GM13976 (cell line): ENCODE measurements at places on chromosomes 4 and X.

DNA sequence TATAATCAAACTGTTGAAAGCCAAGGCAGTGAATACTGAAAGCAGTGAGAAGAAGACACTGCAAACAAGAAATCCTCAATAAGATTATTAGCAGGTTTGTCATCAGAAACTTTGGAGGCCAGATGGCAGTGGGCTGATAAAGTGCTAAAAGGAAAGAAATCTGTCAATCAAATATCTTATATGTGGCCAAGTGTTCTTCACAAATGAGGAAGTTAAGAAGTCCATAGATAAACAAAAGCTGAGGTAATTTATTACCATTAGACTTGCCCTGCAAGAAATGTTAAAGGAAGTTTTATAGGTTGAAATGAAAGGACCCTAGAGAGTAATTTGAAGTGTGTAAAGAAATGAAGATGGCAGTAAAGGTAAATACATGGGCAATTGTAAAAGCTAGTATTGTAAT, 586.6 kb downstream of the RAPGEF2 start:
- no peak for DNase-seq

DNA sequence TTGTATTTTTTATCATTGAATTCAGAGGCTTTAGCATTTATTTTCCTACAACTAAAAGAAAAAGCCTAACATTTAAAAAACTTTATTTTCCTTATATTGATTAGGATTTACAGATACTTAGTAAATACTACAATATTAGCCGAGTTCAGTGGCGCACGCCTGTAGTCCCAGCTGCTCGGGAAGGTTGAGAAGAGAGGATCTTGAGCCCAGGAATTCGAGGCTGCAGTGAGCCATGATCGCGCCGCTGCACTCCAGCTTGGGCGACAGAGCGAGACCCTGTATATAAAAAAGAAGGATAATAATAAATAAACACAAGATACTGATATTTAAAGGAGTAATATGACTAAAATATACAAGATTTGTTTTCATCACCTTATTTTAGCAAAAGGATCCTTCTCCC, 681 bp upstream of the UPF3B start:
- no peak for DNase-seq

DNA sequence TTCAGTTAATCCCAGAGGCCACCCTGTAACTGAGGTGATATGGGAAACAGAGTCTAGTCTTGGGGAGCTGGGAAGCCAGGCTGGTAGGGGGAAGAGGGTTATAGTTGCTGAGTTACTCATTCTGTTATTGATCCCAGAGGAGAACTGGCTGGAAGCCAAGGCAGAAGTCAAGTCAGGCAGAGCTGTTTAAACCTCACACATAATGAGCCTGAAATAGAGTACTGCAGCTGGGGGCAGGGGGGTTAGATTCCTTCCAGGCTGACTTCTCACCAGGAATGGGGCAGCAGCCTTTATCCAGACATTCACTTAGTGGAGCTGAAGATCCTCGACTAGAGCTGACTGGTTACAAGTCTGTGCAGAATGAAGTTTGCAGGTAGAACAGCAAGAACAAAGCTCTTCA, 144.9 kb downstream of the C4orf33 start:
- no peak for DNase-seq

DNA sequence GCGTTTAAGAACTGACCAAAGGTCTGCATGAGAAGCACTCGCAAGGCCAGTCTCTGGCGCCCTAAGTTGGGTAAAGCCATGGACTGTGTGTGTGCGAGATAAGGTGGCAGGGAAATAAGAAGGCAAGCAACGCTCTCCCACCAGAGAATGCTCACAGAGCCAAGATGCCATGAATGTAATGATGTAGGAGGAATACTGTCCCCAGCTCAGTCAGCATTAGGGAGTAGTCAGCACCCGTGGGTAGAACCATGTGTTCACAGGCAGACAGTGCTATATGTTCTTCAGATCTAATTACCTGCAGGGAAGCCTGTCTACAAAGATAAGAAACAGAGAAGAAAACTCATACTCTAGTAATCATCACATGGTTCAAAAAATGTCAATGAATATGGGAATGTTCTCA, 68.8 kb downstream of the SEC24D start:
- no peak for DNase-seq

DNA sequence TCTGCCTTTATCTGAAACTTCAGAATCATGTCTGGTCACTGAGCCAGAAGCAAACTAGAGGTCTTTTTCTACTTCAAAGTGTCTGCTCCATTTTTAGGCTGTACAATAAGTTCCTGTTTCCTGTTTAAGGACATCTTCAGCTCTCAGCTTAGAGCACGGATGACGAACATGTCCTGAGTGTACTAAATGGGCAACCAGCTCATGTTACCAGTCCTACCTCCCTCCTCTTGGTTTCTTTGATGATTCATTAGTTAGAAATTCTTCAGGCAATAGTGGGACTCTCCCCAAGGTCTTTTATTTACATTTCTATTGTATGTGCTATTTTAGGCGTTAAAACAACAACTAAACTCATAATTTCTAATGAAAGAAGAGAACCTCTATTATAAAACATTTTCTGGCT, 58.0 kb downstream of the ENPEP start:
- no peak for DNase-seq

GRCh38 chr4:1191621-1192020, 19.2 kb upstream of the SPON2 start:
- no peak for DNase-seq

- DNase-seq: peak; percentile 66
Measured at GRCh38 chr4:122826553-122827257, at the start of gene FGF2. FGF2 (plus strand) TSS chr4:122826831; CDS start chr4:122827175, 344 bp downstream.

GRCh38 chr4:8044699-8045098, 105.0 kb upstream of the AFAP1 start:
- no peak for DNase-seq

- DNase-seq: no peak
Measured at GRCh38 chr4:91373546-91373945, 930.2 kb upstream of the GRID2 start.

- no peak for DNase-seq
Measured at GRCh38 chr4:41154814-41155177, 59.5 kb downstream of the APBB2 start.

DNA sequence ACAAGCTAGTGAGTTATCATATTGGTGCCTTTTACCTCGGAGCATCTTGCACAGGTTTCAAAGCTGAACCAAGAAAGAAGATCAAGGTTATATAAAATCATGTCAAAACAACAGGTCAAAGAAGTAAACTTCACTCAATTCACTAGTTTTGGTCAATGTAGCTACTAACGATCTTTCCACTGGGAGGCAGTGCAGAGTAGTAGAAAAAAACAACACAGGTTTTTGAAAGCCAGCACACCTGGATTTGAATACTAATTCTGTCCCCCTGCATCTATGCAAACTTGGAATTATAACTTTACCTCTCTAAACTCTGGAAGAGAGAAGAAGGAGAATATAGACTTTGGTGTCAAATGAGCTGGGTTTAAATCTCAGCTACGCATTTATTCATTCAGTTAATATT, 266.1 kb downstream of the GRIA3 start:
- no peak for DNase-seq

DNA sequence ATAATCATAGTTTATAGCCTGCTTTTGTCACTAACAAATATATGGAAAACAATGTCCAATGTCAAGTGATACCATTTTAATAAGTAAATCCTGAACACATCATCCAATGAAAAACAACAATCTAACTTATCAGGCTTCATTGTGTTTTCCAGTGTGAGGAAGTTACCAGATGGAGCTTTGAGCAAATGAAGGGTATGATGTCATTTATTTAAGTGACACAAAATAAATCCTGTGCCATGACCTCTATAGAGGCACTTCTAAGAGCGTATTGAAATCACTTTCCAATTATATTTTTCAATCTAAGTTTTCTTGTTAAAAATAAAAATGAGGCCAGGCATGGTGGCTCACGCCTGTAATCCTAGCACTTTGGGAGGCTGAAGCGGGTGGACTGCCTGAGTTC, 48.2 kb upstream of the NMU start:
- DNase-seq: no peak

DNA sequence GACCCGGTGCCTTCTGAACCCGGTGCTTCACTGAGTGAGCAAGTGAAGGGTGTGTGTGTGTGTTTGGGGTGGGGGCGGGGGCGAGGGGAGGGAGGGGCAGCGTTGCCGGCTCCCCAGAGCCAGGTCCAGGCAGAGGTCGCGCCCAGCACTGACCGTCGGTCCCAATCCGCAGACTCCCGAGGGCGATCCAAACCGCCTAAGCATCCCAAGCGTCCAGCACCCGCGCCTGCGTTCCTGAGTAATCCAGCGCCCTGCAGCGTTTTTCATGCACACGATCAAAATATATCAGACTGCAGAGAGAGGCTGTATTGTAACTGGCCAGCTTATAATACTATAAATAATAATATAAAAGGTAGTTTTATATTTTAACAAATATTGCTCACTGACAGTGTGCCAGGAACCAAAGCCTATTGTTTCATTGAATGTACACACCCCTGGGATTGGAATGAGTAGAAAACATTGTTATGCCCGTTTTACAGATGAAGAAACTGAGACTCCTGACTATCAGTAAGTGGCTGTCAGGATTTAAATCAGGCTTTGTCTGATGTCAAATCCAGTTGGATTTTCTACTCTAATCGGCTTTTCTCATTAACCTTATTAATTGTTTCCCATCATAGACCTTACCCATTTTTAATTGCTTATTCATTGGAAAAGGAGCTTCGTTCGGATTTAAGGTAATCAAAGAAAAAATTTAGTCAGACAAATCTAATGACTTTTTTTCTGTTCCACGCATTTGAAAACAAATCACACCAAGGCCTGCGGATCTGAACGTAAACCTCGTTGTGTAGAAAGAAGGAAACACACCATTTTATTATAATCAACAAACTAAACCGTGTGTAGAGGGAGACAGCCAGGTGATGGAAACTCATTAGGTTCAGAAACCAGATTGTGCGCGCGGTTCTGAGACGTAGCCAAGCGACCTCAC, 4.0 kb upstream of the NKX3-2 start:
- no peak for DNase-seq

DNA sequence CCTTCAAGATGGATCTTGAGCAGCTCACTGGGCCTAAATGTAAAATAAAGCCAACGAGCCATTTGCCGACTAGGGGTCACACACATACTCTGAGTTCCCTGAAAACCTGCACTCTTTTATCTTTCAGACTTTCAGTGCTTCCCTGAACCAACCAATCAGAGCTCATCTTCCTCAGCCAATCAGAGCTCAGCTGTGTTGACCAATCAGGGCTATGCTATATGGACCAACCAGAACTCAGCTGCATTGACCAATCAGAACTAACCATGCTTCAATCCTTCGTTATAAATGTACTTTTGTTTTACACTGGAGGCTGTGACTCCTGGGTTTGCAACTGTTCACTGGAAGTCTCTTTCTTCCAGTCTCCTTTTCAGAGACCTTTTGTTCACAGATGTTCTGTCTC, 19.3 kb downstream of the SLC25A53 start:
- DNase-seq: no peak

GRCh38 chrX:80512924-80513323, 92.7 kb downstream of the TENT5D start:
- DNase-seq: no peak

DNA sequence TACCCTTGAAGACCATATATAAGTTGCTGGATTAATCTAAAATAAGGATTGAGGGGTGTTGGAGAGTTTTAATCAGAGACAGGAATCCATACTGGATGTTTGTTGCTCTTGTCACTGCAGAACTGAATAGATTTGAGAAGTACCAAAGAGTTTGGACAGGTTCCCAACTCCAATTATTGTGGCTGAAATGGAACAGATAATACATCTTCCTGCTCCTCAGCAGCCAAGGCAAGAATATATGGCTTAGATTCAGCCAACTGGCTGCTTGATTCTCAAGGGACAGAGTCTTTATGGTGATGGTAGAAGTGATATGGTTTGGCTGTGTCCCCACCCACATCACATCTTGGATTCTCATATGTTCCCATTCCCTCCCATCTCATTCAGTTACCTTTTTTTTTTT, 97.0 kb upstream of the PDHA2 start:
- DNase-seq: no peak

DNA sequence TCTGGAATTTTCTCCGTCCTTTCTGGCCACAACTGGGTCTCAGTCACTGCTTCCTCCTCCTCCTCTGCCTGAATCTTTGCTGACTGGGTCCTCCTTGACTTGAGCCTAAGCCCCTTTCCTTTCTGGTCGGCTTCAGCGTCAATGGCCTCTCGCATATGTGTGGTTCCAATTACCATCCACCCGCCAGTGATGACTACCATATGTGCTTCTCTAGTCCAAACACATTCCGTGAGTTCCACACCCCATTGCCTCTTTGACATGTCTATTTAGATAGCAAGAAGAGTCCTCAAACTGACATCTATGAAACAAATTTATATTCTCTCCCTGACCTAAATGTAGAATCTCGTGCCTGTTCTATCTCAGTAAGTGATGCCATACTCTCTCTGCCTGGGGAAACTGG, 19.8 kb downstream of the MXRA5 start:
- no peak for DNase-seq

GRCh38 chr4:13903901-13904300, 276.4 kb upstream of the BOD1L1 start:
- no peak for DNase-seq

GRCh38 chrX:41603596-41603995, 85.2 kb upstream of the GPR34 start:
- DNase-seq: no peak

- DNase-seq: no peak
Measured at GRCh38 chr4:169999923-170000322, 26.3 kb downstream of the MFAP3L start.

GRCh38 chr4:7924570-7924969, 15.1 kb downstream of the AFAP1 start:
- DNase-seq: no peak

- DNase-seq: no peak
Measured at GRCh38 chr4:108160741-108161352, 7.9 kb downstream of the LEF1 start.

- no peak for DNase-seq
Measured at GRCh38 chr4:152678841-152679240, 956 bp downstream of the TMEM154 start.

DNA sequence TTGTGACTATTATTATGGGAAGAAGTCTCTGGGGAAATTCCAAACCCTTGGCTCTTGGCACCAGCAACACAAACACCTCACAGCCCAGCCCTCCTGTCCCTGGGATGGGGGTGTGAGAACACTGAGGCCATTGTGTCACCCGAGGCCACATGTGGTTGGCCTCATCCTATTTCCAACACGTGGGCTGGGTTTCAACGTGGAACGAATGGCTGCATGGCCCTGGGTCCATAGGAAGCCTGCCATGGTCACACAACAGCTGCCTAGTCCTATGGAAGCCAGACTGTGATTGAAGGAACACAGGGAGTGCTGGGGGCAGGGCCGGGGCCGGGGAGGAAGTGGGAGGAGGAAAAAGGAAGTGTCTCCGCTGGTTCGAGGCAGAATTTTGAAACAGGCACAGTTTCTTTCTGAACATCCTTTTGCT, 10.0 kb downstream of the CLCN4 start:
- DNase-seq: no peak

DNA sequence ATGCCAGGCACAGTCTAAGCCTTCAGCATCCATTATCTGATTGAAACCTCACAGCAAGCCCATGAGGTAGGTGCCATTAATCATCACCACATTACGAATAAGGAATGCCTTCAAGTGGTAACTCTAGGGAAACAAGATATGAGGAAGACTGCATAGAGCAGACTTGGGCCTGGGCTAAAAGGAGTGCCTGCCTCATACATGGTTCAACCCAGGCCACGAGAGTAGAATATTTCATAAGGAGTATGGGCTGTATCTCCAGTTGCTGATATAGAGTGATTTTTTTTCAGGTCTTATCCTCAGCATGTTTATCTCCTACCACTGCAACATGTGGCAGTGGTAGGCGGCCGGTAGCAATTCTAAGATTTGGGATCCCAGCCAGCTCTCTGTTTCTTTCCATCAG, 51.7 kb downstream of the ATP11C start:
- no peak for DNase-seq

GRCh38 chr4:37795581-37796195, 30.8 kb upstream of the PGM2 start:
- no peak for DNase-seq
